Activated CD4-positive, alpha-beta T cell treated with anti-CD3 and anti-CD28 coated beads for 36 hours (primary cell): ENCODE measurements at places on chromosomes 1 and 21. TPM values are rescaled to one million over a fixed set of nuclear protein-coding genes. Genes with fewer than 3 reads are reported as not detected.

- peak; percentile 77 for DNase-seq
These were observed 53.3 kb upstream of the SYT14 start for GRCh38 chr1:209884665-209885117.

- no peak for DNase-seq
These were observed 51.0 kb downstream of the TNN start for GRCh38 chr1:175118375-175119367.

- no peak for DNase-seq
These were observed 19.7 kb upstream of the IFNLR1 start for GRCh38 chr1:24206516-24207394.

DNA sequence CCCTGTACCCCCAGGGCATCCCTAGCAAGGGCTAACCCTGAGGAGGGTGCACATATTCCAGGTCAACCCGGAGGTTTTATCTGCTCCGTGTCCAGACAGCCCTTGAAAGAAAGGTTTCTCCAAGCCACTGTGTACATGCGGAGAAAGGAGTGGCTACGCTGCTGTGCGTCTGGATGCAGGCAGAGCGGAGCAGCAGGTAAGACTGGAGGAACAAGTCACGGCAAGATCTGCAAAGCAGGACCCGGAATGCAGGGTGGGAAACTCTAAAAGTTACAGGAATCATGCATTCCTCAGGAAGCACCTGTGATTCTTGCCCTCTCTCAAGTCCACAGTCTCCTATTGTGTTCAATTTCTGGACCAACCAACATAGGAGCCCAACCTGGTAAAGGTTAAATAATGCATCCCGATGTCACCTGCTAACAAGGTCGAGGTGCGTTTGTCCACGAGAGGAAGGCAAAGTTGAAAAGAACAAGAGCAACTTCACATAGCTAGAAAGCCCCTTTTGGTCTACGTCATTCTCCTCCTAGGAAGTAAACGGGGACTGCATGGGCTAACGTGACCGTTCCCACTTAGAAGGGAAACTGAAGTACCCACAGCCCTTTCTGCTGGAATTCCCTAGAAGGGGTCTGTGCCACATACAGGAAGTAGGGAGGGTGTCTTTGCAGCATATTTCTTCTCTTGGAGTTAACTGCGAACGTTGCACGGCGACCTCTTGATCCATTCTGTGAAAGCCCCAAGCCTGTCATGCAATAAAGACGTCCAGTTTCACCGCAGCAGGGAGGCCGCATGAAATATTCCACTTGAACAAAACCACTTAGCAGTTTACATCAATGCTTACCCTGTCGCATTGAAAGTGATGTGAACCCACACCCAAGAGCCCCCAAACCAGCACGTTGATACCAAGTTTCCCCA lies 5.8 kb downstream of the TIAM1 start:
- DNase-seq, result no peak

GRCh38 chr1:227317011-227317451 lies 1.3 kb downstream of the CDC42BPA start:
- no peak for DNase-seq

GRCh38 chr1:222759451-222760035 lies 22.5 kb downstream of the FAM177B start:
- no peak for DNase-seq

- no peak for DNase-seq
These were observed 35.1 kb upstream of the SEC16B start for GRCh38 chr1:178004926-178005391.

GRCh38 chr1:46130121-46130520 lies 2.3 kb downstream of the PIK3R3 start:
- no peak for DNase-seq

DNA sequence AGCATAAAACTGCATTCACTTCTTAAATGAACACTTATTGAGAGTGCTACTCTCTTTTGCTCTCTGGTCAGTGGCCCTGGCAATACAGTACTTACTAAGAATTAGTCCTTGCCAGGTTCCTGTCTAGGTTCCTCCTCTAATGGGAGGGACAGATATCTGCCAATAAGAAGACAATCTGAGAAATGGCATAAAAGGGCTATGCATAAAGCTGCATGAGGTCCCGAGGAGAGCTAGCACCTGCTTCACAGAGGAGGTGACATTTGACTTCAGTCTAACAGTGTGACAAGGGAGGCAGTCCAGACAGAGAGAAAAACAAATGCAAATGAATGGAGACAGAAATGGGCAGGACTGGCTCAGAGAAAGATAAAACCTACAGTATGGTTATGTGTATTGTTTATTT lies 357.1 kb upstream of the SGIP1 start:
- no peak for DNase-seq

- no peak for DNase-seq
These were observed 89.8 kb downstream of the OLFML2B start for GRCh38 chr1:161933592-161934588.

- peak; percentile 84 for DNase-seq
These were observed 24.8 kb upstream of the TMEM51 start for GRCh38 chr1:15128520-15129313.

- no peak for DNase-seq
These were observed 37.2 kb downstream of the ROR1 start for GRCh38 chr1:63810936-63811469.

DNA sequence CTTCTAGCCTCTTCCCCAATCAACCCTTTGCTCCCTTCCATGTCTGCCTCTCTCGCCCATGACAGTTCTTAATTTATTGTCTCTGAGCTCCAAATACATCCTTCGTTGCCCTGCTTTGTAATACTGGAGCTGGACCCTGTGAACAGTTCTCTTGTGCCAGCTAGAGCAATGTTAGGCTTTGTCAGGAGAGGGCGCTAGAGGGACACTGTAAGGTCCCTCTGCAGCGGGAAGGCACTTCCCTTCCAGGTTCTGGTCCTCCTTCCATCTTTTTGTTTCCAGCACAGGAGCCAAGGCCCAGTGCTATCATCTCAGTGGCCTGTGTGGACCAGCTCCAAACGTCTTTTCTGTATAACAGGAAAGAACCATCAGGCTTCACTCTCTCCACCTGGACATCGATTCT lies 95.9 kb downstream of the PTPRU start:
- DNase-seq, result peak; percentile 60

PTPN7 gene
- 188 TPM for total RNA-seq

ZNF697 gene
- 0.63 TPM for total RNA-seq

PDC gene
- total RNA-seq, result not detected

CDC7 gene
- total RNA-seq, result 31.1 TPM

LCE3E gene
- total RNA-seq, result not detected

AP4B1 gene
- 27.7 TPM for total RNA-seq

IER5 gene
- total RNA-seq, result 16.3 TPM

SLAMF1 gene
- total RNA-seq, result 108 TPM

GNAT2 gene
- 0.64 TPM for total RNA-seq
